Activated CD8-positive, alpha-beta T cell treated with anti-CD3 and anti-CD28 coated beads for 36 hours (primary cell): ENCODE measurements at places on chromosomes 3 and 15. TPM values are rescaled to one million over a fixed set of nuclear protein-coding genes. Genes with fewer than 3 reads are reported as not detected.

DNA sequence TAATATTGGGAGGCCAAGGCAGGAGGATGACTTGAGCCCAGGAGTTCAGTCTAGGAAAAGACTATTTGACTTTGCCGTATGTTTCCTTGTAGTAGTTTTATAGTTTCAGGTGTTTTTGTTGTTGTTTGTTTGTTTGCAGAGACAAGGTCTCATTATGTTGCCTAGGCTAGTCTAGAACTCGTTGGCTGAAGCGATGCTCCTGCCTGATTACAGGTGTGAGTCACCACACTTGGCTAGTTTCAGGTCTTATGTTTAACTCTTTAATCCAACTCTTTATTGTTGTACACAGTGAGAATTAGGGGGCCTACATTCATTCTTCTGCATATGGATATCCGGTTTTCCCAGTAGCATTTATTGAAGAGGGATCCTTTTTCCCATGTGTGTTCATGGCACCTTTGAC is 32.0 kb downstream of the FAIM start:
- no peak for DNase-seq

IL12A gene
- not detected for total RNA-seq

MESD gene
- total RNA-seq, result 16.5 TPM

DNA sequence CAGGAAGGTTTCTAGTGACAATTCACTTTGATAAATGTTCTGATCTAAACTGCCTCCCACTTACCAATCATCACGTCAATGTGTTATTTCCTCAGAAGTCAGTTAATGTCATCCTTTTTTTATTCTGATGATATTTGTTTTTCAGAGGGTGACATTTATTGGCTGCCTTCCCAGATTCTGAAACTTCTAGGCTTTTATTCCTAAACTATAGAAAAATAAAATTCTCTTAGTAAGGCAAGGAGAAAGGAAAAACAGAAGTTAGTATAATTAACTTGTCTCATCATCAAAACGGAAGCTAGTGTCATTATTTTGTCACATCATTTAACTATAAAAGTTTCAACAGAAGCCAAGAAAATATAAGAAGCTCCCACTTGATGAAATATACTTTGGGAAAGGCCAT is 100.0 kb upstream of the C3orf80 start:
- no peak for DNase-seq

ZIC1 gene
- not detected for total RNA-seq

GRCh38 chr15:39651881-39652280 is 71.0 kb downstream of the THBS1 start:
- DNase-seq, result no peak

- DNase-seq, result no peak
Observed at GRCh38 chr15:100341239-100341749, 481 bp downstream of the ADAMTS17 start.

DNA sequence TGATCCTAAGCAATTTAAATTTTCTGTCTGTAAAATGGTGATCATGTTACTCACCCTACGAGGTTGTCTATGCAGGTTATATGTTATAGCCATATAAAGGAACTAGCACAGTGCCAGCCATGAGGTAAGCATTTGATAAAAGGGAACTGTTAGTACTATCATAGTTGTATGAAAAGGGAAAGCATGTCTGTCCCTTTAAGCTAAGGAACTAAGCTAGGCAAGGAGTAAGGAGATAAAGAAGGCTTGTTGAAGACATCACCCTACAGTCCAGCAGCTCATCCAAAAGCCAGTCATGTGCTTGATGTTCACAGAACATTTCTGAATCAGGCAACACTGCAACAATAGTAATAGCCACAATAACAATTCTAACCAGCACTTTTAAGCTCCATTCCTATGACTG is 243.9 kb downstream of the ZBTB20 start:
- no peak for DNase-seq

C3orf22 gene
- total RNA-seq, result not detected

DNA sequence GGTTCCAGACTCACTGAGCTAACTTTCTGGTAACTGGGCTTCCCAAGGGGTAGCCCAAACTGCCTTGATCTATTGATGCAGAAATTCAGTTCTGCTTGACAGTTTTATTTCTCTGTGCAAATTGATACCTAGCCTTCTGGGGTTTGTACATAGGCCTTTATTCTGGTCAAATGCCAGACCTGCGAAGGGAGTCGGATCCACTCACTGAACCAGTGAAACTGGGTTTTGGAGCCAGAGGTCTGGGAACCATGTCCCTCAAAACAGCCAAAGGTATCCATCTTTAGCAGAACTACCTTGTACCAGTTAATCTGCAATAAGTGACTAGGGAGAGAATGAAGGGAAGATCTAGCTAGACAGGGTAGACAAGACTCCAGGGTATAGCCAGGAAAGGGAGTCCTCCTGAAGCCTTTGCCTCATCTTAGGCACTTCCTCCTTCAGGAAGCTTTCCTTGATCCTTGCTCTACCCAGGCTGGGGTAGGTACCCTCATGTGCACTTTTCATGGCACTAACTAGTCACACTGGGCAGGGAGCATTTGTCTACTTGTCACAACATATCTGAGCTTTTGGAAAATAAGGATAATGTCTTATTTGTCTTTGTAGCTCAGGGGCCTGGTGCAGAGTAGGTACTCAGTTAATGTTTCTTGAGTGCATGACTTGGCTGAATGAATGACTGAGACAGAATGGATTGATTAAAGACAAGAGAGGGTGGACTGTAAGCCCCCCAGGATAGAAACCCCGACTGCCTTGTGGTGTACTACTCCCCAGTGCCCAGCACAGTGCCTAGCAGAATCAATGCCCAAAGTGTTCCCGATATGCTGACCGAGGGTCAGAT is 1.4 kb upstream of the SNX33 start:
- no peak for DNase-seq

ROBO1 gene
- total RNA-seq, result 8.6 TPM

GRCh38 chr15:72916897-72917296 is 133.3 kb upstream of the ADPGK start:
- no peak for DNase-seq

GAP43 gene
- not detected for total RNA-seq

DNA sequence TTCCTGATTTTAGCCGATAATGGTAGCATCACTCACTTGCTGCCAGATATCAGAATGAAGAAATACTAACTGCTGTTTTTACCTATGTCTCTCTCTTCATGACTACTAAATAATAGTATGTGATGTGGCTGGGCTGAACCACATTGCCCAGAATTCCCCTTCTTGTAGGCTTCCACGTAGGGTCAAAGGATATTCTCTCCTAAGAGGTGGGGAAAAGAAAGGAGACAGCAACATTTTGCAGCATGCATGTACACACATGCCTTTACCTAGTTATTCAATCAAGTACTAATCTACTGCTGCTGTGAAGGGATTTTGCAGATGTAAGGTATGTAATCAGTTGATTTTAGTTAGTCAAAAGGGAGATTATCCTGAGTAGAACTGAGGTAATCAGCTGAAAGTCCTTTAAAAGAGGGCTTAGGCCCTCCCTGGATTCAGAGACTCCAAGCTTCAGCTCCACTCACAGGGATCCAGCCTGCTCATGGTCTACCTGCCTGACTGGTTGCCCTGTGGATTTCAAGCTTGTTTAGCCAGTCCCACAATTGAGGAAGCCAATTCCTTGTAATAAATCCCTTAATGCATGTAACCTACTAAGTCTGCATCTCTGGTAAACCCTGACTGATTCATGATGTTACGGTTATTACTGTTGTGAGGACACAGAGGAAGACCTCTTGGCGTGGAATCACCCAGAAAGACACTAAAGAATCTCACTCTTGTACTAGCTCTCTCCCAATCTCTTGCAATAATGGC is 20.4 kb downstream of the PLD1 start:
- DNase-seq, result no peak

CCDC54 gene
- total RNA-seq, result not detected

GADL1 gene
- total RNA-seq, result not detected

PLA2G4D gene
- total RNA-seq, result not detected

- no peak for DNase-seq
Observed at GRCh38 chr3:188294823-188295487, 141.0 kb downstream of the LPP start.

GRCh38 chr3:143970773-143971358 is 757 bp upstream of the DIPK2A start:
- DNase-seq, result peak; percentile 62

PRICKLE2 gene
- not detected for total RNA-seq

DNA sequence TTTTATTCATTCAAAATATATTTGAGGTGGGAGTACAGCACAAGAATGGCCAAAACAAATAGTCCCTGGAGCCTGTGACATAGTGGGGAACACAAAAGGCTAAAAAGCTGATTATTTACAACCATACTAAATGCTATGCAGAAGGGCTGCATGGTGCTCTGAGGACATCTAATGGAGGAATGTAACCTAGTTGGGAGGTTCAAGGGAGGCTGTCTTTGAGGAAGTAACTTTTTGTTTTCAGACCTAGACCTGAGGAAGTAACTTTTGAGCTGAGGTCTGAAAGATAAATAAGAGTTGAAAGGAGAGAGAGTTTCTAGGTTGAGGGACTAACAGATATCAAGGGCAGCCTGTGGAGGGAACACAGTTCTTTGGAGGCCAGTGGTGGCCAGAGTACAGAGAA is 34.8 kb upstream of the RASA2 start:
- peak; percentile 63 for DNase-seq

DNA sequence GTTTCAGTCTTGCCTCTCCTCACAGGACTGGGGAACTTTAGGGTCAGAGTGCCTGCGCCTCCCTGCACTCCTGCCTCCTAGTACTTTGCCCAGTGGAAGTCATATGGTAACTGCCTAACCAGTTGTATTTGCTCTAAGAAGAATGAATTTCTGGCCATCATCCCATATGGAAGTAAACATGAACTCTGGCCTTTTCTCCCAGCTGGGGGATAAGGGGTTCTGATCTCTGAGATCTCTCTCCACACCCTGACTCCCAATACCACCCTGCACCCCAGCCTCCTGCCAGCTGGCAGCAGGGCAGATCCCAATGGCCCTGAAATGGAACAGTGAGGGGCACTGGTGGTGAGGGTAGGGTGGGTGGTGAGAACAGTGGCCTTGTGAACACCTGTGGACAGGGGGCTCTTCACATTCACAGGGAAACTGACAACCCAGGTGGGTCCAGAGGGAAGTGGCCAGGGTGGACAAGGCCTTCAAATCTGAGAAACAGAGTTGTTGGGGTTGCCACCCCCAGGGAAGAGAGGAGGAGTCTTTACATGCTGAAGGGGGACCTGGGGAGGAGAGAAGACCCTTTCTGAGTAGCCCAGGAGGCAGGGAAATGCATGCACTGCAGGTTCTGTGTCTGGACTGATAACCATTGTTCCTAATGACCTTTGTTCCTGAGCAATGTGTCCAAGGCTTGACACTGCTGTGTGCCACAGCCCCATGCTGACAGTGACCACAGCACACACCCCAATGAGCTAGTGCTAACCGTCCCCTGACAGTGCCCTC is 36.9 kb downstream of the RHCG start:
- DNase-seq, result no peak

DNA sequence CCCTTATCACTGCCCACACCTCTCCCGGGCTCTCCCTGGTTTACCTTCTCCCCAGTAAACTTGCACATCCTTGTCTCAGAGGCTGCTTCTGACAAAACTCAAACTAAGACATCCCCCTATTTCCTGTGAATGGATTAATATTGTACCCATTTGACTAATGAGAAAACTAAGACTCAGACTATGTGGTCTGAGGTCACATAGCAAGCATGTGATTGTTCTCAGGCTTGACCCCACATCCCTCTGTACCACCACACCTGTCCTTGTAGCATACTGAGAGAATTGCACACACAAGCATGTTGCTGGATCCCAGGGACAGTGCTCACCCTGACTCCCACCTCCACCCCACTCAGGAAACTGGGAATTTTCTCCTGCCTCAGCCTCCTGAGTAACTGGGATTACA is 90.7 kb upstream of the HES1 start:
- no peak for DNase-seq

- no peak for DNase-seq
Observed at GRCh38 chr3:14634763-14635400, 16.7 kb upstream of the CCDC174 start.

HRG gene
- total RNA-seq, result not detected

GRCh38 chr3:95154766-95155165 is 1091.9 kb downstream of the NSUN3 start:
- DNase-seq, result no peak

DNA sequence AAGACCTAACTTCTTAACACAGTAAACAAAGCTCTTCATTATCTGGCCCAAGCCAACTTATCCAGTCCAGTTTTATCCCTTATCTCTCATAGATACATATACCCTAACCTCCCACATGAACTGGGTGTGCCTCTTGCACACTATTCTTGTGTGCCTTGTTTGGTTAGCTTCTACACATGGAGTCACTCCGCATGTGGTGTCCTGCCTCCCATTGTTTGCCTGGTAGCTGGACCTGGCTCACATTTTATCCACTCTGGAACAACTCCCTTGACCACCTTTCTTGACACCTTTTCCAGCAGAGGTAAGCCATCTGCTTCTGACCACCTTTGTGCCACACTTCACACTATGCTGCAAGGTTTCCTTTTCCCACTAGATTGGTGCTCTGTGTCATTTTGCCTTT is 15.2 kb downstream of the TIPARP start:
- DNase-seq, result no peak

DNA sequence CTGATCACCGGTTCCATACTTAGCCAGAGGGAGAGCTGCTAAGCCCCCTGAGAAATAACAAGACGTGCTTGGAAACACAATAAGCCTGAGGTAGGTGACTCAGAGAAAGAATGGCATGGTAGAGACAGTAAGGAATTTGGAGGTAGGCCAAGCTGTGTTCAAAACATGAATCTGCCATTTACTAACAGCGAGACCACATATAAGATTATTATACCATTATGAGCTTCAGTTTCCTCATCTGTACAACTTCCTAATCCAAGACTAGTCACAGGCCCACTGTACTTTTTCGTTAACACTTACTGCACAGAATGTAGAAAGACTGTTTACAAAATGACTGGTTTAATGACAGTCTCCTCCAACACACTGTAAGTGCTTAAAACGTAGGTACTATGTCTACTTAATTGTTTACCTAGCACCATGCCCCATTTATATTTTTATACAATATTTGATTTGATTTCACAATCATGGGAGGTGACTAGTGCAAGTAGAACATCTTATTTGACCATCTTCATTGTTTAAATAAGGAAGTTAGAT is 25.7 kb downstream of the ATOSA start:
- DNase-seq, result no peak
